ENCODE measurements at places on chromosomes 1 and 21.

- no peak for DNase-seq
These were observed 86.8 kb downstream of the FBXO2 start for GRCh38 chr1:11567244-11568065.

DNA sequence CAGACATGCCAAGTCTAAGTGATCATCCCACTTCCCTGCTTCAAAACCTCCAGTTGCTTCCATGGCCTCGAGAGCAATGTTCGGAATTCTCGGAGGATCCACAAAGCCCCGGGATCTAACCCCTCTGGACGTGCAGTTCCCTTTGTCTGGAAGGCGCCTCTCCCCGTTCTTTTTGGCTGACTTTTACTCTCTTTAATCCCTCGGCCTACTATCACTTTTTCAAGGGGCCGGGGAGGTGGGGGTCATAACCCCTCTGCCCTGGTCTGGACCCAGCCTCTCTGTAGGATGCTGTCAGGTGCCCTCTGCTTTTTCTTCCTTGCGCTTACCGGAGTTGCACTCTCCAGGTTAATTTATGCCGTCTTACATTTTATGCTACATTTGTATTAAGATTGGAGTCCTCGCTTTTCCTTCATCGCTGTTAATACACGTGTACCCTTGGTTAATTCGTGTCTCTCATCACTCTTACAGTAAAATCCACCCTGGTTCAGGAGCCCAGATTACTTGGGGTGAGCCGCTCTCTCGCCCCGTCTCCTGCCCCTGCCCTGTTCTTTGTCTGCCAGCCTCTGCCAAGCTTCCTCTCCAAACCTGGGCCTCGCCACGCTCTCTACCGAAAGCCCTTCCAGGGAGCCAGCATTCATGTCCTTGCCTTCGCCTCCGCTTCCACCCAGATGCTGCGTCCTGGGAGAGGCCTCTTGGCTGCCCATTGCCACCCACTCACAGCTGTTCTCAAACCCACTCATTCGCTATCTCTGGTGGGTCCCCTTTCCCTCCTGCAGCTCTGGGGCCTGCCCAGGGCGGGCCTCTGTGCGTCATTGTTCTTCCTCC lies 448.6 kb downstream of the CAMTA1 start:
- DNase-seq: no peak

- peak; percentile 19 for DNase-seq
These were observed 730 bp downstream of the CDC42 start for GRCh38 chr1:22053017-22053860.

- DNase-seq: no peak
These were observed 102.8 kb downstream of the DHRS3 start for GRCh38 chr1:12515234-12515633.

- no peak for DNase-seq
These were observed 397.0 kb upstream of the ADAMTS5 start for GRCh38 chr21:27363719-27364477.

- no peak for DNase-seq
These were observed 395.8 kb upstream of the VAMP3 start for GRCh38 chr1:7375329-7375728.

DNA sequence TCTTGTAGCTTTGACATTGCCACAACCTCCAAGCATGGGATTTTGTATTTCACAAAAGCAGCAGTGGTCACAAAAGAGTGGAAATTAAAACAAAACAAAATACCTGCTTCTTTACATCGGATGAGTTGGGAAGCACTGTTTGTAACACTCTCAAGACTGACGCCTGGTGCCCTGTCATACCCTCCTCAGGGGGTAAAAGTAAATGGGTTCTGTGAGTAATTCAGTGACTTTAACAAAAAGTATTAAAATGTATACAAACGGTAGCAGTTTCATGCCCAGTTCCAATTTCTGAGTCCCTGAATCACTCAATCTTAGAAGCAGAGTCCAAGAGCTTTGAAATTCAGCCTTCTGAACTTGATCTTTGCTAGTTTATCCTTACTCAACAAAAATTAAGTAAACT lies 152.5 kb downstream of the TIAM1 start:
- DNase-seq: no peak

DNA sequence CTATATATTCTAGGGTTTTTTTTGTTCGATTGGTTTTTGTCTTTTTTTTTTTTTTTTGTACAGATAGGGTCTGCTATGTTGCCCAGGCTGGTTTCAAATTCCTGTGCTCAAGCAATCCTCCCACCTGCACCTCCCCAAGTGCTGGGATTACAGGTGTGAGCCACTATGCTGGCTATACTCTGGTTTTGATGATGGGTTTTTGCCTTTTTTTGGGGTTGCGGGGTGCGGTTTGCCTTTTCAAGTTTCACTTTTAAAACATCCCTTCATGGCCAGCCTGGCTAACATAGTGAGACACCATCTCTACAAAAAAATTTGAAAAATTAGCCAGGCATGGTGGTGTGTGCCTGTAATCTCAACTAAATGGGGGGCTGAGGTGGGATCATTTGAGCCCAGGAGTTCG lies 10.0 kb downstream of the KDM5B start:
- no peak for DNase-seq

- DNase-seq: no peak
These were observed 129.1 kb upstream of the HOOK1 start for GRCh38 chr1:59685666-59686065.

- DNase-seq: no peak
These were observed 25.6 kb upstream of the CNN3 start for GRCh38 chr1:94952539-94952938.

DNA sequence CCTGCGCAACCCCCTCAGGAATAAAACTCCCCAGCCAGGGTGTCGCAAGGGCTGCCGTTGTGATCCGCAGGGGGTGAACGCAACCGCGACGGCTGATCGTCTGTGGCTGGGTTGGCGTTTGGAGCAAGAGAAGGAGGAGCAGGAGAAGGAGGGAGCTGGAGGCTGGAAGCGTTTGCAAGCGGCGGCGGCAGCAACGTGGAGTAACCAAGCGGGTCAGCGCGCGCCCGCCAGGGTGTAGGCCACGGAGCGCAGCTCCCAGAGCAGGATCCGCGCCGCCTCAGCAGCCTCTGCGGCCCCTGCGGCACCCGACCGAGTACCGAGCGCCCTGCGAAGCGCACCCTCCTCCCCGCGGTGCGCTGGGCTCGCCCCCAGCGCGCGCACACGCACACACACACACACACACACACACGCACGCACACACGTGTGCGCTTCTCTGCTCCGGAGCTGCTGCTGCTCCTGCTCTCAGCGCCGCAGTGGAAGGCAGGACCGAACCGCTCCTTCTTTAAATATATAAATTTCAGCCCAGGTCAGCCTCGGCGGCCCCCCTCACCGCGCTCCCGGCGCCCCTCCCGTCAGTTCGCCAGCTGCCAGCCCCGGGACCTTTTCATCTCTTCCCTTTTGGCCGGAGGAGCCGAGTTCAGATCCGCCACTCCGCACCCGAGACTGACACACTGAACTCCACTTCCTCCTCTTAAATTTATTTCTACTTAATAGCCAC lies 696 bp downstream of the TGFB2 start:
- DNase-seq: peak; percentile 20

DNA sequence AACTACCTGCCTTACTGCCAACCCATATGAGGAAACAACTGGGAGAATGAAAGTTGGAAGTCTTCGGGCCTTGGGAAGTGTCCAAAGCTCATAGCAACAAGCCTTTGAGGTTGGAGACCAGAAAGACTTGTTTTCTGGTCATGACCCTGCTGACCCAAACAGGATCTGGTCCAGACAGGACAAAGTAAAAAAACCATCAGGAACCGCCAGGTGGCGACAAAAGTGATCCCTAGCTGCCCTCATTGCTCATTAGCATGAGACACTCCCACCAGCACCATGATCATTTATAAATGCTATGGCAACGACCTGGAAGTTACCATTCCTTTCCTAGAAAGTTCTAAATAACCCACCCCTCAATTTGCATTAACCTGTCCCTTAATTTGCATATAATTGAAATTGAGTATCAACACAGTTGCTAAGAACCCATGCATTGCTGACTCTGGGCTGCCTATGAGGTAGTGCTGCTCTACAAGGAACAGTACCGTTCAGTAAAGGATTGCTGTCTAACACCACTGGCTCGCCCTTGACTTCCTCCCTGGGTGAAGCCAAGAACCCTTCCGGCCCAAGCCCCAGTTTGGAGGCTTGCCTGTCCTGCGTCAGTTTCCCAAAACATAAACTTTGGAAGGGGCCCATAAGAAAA lies 89.0 kb downstream of the URB2 start:
- peak; percentile 12 for DNase-seq

- DNase-seq: no peak
These were observed 65.0 kb downstream of the SYT6 start for GRCh38 chr1:114088392-114089299.

GRCh38 chr1:182357913-182358312 lies 33.7 kb downstream of the GLUL start:
- DNase-seq: no peak

- DNase-seq: no peak
These were observed 45.4 kb upstream of the TNFRSF1B start for GRCh38 chr1:12121212-12122003.

DNA sequence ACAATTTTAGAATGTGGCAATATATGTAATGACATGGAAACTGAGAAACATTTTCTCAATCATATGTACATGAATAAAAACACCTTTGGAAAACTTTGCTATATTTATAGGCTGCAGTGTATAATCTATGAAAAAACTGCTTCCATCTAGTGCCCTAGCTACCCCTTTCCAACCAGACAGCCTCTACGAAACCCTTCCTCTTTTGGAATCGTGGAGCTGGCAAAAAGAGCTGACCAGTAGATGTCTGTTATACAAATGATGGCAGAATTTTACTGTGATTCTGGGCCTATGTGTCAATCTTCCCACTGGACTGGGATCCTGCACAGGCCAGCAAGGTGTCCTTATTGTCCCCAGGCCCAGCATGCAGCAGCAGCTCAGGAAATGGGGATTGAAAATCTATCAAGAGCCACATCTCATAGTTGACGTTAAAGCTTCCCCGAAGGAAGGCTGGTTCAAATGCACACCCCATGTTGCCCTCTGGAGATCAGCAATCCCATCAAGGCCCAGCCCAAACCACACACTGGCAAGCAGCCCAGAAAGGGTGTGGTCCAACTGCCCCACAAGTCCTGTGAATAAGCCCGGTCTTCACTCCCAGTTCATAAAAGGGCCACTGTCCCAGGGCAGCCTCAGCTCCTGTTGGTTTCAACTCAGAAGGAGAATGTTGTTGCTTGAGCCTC lies 8.8 kb upstream of the FAM20B start:
- no peak for DNase-seq

- no peak for DNase-seq
These were observed 28.0 kb downstream of the MACO1 start for GRCh38 chr1:25458541-25459298.

DNA sequence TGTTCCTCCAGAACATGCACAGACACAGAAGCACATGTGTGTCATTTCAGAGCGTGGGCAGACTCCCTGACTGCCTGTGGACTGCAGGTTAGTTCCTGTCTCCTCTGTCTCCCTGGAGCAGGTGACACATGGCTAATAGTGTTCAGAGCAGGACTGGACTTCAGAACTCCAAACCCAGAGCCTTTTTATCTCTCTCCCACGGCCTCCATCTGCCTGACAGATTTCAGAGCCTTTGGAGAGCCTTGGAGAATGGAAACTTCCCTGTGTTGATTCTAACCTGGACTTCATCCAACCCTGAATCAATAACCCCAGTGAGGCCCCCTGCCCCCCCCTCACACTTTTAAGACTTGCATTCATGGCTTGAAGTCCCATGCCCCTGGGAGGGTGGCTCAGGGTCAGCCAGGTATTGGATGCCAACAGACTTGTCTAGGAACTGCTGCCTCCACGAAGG lies 44.4 kb downstream of the C1orf198 start:
- no peak for DNase-seq
